ENCODE measurements at places on chromosomes 2 and 18.

- DNase-seq = no peak
Measured at GRCh38 chr18:71784777-71785176, 759.4 kb downstream of the CBLN2 start.

GRCh38 chr18:28802546-28802945 is 625.6 kb upstream of the CDH2 start:
- DNase-seq = no peak

- DNase-seq = no peak
Measured at GRCh38 chr18:24397131-24397693, 412 bp downstream of the OSBPL1A start.

GRCh38 chr18:33733376-33733775 is 155.4 kb downstream of the ASXL3 start:
- DNase-seq = no peak

GRCh38 chr2:71923143-71923525 is 224.5 kb downstream of the CYP26B1 start:
- DNase-seq = no peak
